ENCODE measurements at places on chromosomes 11 and 22. TPM values are rescaled to one million over a fixed set of nuclear protein-coding genes. Genes with fewer than 3 reads are reported as not detected.

- DNase-seq: no peak
- peaks cover 13% of the 10 kb centered on the region for H3K4me1 ChIP-seq
- no peak overlapping the region for H3K4me3 ChIP-seq
- H3K27ac ChIP-seq: no peak overlapping the region
- H3K36me3 ChIP-seq: no peaks in the 10 kb centered on the region
Measured at GRCh38 chr22:38338772-38339379, 21.6 kb upstream of the CSNK1E start.

- DNase-seq: no peak
- no peaks in the 10 kb centered on the region for H3K27me3 ChIP-seq
- no peak overlapping the region for H3K27ac ChIP-seq
- H3K4me1 ChIP-seq: no peaks in the 10 kb centered on the region
Measured at GRCh38 chr11:109956124-109956793, 136.9 kb upstream of the ZC3H12C start.

DNA sequence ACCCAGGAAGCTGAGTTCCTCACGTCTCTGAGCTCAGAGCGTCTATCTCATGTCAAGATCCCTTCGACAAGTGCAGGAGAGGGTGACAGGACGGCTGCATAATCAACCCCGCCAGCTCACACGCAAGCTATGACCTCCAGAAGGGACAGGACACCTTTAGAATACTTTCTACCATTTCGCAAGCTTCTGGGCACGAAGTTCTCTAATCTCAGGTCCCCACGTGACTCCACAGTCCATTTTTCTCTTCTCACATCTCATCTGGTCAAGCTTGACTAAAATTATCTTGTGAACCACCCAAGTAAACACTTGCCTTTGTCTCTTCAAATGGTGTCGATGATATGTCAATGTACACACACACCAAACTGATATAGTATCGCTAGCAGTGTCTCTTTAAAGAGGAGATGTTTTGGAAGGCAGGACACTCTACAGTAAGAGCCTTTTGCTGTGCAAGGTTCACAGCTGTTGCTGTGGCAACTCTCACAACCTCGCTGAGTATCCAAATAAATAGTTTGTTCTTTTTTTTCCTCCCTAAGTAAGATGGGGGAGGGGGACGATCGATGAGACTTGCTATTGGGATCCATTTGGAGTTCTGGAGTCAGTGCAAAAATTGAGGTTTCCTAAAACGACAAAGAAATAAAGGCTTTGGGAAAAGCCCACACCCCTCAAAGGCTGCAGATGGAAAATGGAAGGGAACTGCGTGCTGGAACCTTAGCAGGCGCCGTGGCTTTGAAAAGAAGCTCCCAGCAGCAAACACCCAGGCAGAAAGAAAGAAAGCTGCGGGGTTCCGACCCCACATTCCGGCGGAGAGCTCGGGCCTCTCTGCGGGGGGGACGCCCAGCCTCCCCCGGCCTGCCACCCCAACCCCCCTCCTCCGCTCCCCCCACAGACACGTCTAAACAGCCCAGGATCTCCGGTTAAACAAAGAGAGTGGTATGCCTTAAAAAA lies 215.4 kb upstream of the UBASH3B start:
- no peak for DNase-seq
- peaks cover 18% of the 10 kb centered on the region for H3K4me1 ChIP-seq
- peak overlapping the region; percentile 61 for H3K27ac ChIP-seq

DNA sequence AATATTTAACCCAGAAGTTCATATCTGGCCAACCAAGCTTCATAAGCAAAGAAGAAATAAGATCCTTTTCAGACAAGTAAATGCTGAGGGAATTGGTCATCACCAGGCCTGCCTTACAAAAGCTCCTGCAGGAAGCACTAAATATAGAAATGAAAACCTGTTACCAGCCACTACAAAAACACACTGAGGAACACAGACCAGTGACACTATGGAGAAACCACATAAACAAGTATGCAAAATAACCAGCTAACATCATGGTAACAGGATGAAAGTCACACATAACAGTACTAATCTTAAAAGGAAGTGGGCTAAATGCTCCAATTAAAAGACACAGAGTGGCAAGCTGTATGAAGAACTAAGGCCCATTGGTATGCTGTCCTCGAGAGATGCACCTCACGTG lies 311.4 kb downstream of the DYNC2H1 start:
- no peak overlapping the region for H3K4me3 ChIP-seq
- H3K4me1 ChIP-seq: no peaks in the 10 kb centered on the region
- no peaks in the 10 kb centered on the region for H3K36me3 ChIP-seq
- H3K27me3 ChIP-seq: no peaks in the 10 kb centered on the region
- no peak for DNase-seq

- no peaks in the 10 kb centered on the region for H3K27me3 ChIP-seq
- no peaks in the 10 kb centered on the region for H3K36me3 ChIP-seq
- no peaks in the 10 kb centered on the region for H3K4me1 ChIP-seq
- no peak overlapping the region for H3K4me3 ChIP-seq
- DNase-seq: no peak
Measured at GRCh38 chr11:133582326-133582725, 50.0 kb upstream of the OPCML start.

- no peaks in the 10 kb centered on the region for H3K36me3 ChIP-seq
- no peak for DNase-seq
- no peak overlapping the region for H3K4me3 ChIP-seq
Measured at GRCh38 chr11:94838027-94838731, 70.0 kb downstream of the AMOTL1 start.

- no peak for DNase-seq
- no peaks in the 10 kb centered on the region for H3K36me3 ChIP-seq
Measured at GRCh38 chr11:63274776-63275175, 31.4 kb upstream of the SLC22A25 start.

The C1QTNF4 gene
- total RNA-seq: 0.91 TPM

The MRGPRF gene
- total RNA-seq: 13.6 TPM

The MAPK8IP2 gene
- total RNA-seq: 5.5 TPM

The LRRC4C gene
- 1.2 TPM for total RNA-seq
